ENCODE measurements at places on chromosomes 3 and 15.

GRCh38 chr3:195059006-195059350, 212.0 kb downstream of the XXYLT1 start:
- DNase-seq: no peak

DNA sequence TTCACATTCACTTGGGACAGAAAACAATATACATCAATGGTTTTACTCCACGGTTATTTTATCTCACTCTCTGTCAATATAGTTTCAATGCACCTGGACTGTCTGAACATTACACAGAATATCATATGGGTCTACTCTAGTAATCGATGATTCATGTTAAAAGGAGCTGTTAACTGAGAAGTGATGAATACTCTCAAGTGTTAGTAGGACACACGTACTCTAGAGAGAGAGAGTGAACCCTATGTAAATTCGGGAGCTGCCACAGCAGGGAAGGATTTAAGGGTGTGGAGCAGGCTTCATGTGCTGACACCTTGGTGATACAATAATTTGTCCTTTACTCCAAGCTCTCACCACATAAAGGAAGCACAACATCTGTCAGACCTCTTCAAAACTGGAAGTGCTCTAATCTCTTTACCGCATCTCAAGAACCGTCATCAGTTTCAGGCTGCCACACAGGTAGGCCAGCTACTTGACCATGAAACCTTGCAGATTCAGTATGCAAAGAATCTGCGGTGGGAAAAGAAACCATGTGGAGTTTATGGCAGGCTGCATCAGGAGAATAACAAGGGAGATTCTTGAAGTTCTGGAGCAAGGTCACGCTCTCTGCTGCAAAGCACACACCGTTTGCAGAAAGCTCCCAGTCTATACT, 199.2 kb upstream of the TMC3 start:
- DNase-seq: no peak

DNA sequence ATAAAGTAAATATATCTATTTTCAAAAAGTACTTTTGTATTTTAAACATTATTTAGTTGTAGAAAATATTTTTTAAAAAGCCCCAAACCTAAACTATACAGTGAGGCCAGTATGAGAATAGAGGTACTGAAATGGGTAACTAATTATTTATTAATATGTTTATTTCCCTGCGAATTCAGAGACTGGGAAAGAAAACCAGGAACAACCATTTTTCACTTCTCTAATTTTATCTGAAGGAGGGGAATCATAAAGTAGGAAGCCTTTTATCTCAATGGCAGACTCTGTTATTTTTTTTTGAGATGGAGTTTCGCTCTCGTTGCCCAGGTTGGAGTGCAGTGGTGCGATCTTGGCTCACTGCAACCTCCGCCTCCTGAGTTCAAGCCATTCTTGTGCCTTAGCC, 63.6 kb upstream of the TRAK1 start:
- DNase-seq: no peak

DNA sequence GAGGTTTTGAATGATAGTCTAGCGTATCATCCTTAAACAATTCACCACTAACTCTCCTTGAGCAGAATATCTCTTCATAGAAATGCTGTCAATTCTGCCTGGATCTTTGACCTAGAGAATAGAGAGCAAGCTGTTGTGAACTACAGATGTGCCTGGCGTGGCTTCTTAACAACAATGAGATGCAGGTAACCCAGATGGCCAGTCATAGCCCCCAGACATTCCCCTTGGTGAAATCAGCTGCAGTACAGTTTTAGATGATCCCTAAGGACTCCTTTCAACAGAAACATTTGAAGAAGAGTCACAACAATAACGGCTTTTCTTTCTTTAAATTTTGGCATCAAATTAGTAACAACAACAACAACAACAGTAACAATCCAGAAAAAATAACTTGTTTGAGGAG, 1041.3 kb downstream of the ROBO1 start:
- no peak for DNase-seq

DNA sequence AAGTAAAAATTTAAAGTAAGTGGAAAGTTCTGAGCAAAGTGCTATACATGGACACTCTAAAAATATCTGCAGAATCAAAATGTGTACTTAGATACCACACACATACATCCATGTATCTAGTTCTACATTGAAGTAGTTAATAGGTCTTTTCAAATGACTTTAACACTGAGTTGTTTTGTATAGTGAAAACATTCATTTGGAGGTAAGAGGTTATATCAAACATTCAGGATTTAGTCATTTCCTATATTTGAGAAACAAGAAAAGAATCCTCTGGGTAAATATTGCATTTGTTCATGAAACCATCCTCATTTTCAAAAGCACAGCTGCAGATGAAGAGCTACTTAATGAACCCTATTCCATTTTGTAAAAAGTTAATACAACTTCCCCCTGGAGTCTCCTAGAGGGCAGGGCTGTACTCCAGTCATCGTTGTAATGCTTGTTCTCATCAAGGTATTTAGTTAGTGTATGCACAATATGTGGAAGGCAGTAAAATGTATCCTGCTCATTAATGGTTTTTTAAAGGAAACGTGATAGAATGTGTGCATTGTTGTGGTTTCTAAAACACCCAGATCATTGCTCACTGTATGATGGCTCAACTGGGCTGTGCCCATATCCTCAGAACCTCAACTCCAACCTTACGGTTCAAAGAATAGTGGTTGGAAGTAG, 26.2 kb downstream of the ARPP21 start:
- DNase-seq: no peak

GRCh38 chr3:184117636-184118035, 17.5 kb upstream of the EIF2B5 start:
- DNase-seq: no peak

GRCh38 chr3:68088216-68088615, 433.8 kb upstream of the SUCLG2 start:
- peak; percentile 82 for DNase-seq

GRCh38 chr3:160685144-160685766, 8.3 kb downstream of the ARL14 start:
- no peak for DNase-seq

- DNase-seq: peak; percentile 85
Observed at GRCh38 chr15:60844511-60845174, 365.7 kb upstream of the ICE2 start.

DNA sequence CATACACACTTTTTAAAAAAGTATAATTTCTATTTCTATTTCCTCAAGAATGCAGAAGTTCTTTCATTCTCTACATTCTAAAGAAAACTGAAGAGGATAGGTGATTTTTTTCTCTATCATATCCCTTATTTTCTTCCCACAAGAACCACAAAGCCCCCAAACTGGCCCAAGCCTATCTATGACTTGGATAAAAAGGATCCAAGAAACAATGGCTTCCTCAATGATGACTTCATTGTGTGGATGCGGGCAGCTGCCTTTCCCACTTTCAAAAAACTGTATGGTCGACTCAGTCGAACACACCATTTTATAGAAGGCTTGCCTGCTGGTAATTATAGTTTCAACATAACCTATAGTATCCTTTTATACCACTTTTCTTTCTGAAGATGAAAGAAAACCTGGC, 52.9 kb upstream of the TBC1D23 start:
- DNase-seq: no peak

DNA sequence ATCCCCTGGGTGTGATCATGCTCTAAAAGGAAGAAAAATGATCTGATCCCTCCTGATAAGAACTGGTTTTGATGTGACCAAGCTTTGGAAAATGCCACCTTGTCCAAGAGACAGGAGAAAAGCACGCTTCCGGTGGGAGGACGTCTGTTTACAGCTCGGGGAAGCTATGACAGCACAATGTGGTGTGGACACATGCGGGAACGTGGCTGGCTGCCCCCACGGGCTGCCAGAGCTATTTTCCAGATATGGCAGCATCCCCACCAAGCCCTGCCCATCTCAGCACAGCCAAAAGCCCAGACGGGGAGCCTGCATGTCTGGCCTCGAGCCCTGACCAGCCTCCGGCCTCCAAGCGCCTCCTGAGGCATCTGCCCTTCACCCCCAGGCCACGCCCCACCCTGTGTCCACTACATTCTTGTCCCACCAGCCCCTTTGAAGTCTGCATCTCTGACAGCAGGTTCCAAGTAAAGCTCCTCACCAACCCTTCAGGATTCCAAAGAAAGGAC, 63.2 kb upstream of the HRH1 start:
- no peak for DNase-seq

DNA sequence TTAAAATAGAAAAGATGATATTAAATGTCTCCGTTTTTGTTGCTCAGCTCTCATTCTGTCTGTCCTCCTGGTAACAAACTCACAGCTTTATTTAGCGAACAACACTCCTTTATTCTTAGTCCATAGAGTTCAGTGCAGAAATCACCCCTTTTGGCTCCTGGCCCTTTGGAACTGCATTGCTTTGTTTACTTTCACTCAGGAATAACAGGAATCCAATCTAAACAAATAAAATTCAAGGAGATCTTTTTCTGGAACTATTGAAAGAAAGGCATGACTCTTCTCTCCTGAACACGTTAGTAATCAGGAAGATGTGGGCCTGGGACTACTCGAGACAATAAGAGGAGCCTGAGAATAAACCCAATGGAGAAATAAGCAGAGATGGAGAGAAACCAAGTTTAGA, 409.2 kb downstream of the DIPK2A start:
- no peak for DNase-seq

GRCh38 chr3:114327665-114328064, 33.8 kb downstream of the TIGIT start:
- DNase-seq: peak; percentile 23

- no peak for DNase-seq
Observed at GRCh38 chr3:194315965-194316361, 35.2 kb downstream of the CPN2 start.

GRCh38 chr3:185280572-185281365, 26.9 kb upstream of the EHHADH start:
- DNase-seq: peak; percentile 46

GRCh38 chr3:170257145-170257544, 34.9 kb downstream of the PRKCI start:
- no peak for DNase-seq

DNA sequence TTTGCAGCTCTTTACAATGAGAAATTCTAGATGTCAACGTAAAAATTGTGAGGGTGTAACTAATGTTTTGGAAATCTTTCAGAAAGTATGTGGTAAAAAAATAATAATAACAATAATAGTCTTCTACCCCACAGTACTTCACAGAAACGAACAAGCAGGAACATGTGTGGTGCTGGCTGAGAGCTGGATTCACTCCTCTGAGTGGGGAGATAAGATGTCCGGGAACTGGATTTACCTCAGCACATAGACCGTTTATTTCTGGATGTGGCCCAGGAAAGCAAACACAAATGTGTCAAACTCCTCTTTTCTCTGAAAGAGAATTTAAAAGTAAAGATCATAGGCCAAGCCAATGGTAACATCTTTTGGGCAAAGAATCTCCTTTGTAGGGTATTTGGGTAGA, 103.4 kb downstream of the SLC49A4 start:
- no peak for DNase-seq

DNA sequence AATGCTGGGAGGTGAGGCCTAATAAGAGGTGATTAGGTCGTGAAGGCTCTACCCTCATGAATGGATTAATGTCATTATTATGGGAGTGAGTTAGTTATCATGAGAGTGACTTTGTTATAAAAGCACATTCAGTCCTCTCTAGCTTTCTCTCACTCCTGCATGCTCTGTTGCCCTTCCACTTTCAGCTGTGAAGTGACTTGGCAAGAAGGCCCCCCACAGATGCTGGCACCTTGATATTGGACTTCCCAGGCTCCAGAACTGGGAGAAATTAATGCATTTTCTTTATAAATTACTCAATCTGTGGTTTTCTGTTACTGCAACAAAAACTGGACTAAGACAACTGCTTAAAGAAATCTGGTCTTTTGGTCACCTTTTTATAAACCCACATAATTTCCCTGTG, 144.3 kb downstream of the FBN1 start:
- DNase-seq: no peak

DNA sequence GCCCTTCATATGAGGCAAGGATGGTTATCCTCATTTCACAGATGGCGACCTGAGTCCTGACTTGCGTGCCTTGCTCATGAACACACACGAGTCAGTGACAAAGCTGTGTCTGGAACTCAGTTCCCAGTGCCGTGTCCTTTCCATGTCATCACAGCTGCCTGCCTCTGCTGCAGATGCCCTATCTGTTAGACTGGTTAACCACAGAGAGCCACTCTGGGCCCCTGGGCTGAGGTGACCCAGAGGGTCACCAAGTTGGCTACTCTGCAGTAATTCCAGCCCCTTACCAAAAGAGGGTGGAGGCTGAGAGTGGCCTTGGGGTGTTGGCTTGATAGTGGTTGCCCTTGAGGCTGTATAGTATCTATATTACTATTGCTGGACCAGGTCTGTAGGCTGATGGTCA, 41.0 kb downstream of the RAB11A start:
- no peak for DNase-seq

GRCh38 chr3:182729903-182730674, 63.2 kb upstream of the ATP11B start:
- DNase-seq: no peak

GRCh38 chr15:29857221-29857789, 35.0 kb upstream of the TJP1 start:
- DNase-seq: no peak

GRCh38 chr15:68407141-68407885, 24.6 kb downstream of the ITGA11 start:
- no peak for DNase-seq

DNA sequence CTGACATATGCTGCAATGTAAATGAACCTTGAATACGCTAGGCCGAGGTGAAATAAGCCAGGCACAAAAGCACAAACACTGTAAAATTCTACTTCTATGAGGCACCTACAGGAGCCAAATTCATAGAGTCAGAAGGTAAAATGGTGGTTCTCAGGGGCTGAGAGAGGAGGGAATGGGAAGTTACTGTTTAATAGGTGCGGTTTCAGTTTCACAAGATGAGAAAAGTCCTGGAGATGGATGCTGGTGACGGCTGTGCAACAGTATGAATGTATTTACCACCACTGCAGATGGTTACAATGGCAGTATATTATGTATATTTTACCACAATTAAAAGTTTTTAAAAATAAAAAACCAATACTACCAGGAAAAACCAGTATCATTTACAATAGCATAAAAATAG, 4.0 kb downstream of the TNK2 start:
- DNase-seq: no peak

GRCh38 chr15:33083232-33084081, 111.1 kb downstream of the FMN1 start:
- no peak for DNase-seq

DNA sequence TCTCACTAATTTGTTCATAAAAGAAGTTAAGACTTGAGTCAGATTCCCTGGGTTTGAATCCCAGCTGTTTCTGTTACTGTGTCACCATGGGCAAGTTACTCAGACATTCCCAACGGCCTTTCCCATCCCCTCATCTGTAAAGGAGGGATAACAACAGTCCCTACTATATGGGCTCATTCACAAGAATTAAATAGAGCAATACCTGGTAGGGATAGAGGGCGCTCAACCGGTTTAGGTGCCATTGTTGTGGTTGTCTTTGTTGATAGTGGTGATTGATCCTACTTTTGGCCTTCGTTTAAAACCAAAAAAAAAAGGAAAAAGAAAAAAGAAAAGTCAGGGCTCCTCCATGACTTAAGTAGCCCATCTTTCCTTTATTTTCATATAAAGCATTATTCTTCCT, 563.1 kb downstream of the GRM7 start:
- no peak for DNase-seq

GRCh38 chr3:55406696-55407425, 80.2 kb downstream of the WNT5A start:
- DNase-seq: no peak
